ENCODE measurements at places on chromosomes 2 and 18.

- DNase-seq: no peak
Observed at GRCh38 chr2:128601298-128602037, 282.8 kb upstream of the HS6ST1 start.

DNA sequence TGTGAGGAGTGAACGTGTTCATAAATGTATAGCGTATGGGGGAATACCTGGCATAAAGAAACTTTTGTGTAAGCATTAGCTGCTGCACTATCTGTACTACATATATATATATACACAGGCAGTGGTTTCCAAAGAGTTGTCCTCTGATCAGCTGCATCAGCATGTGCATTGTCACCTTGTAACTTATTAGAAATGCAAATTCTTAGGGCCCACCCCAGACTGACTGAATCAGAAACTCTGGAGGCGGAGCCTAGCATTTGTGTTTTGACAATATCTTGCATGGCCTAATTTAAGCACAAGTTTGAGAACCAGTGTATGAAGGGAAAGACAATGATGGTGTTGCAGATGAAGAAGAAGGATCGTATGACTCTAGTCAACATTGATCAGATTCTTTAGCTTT lies 299.5 kb downstream of the CCDC102B start:
- no peak for DNase-seq

GRCh38 chr2:125644257-125644656 lies 1011.7 kb upstream of the GYPC start:
- DNase-seq: no peak

- no peak for DNase-seq
Observed at GRCh38 chr2:231502596-231502995, 27.6 kb downstream of the NMUR1 start.

GRCh38 chr2:190129421-190130199 lies 67.1 kb upstream of the MSTN start:
- DNase-seq: no peak
